ENCODE measurements at places on chromosomes 7 and 10. TPM values are rescaled to one million over a fixed set of nuclear protein-coding genes. Genes with fewer than 3 reads are reported as not detected.

- DNase-seq = no peak
These were observed 81.9 kb upstream of the C1GALT1 start for GRCh38 chr7:7100432-7100849.

GRCh38 chr7:121603886-121604285 lies 207.8 kb upstream of the FAM3C start:
- DNase-seq = no peak

DNA sequence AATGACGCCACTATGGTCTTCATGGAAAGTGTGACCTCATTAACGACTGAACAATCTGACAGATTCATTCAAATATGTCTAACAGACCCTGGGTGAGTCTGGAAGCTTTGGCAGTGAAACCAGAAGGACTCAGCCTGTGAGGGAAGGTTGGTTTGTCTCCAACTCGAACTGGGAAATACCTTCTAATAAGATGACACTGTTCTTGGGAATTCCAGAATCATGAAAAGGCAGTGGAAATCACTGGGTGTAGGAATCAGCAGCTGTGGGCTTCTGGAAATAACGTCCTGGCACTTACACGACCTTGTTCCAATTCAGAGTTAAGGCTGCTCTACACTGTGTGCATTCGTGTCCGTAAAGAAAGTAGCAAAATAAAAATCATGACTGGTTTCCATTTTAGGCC lies 75.1 kb downstream of the DGKI start:
- no peak for DNase-seq

Gene DCLRE1A
- 5.2 TPM for total RNA-seq

Gene MOGAT3
- total RNA-seq = not detected
